ENCODE measurements at places on chromosomes 5 and 9. TPM values are rescaled to one million over a fixed set of nuclear protein-coding genes. Genes with fewer than 3 reads are reported as not detected.

DNA sequence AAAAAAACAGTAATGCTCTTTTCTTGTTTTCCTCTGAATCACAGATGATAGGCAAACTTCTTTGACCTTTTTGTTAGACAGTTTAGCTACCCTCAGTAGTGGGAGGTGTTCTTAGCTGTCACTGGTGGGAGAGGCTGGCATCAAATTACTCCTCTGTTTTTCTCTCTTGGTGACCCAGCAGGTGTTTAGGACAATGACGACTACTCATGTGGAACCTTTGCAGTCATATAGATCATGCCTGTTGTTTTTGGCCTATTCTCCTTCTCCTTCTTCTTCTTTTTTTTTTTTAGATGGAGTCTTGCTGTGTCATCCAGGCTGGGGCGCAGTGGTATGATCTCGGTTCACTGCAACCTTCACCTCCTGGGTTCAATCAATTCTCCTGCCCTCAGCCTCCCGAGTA lies 15.4 kb upstream of the NPR2 start:
- no peak for DNase-seq

Gene PCDHAC2
- total RNA-seq: 1.1 TPM

GRCh38 chr5:14097998-14098471 lies 45.1 kb upstream of the TRIO start:
- no peak for DNase-seq

GRCh38 chr5:134464988-134465815 lies 53.5 kb upstream of the CDKN2AIPNL start:
- DNase-seq: peak; percentile 83

Gene KCNN2
- not detected for total RNA-seq

- DNase-seq: no peak
Measured at GRCh38 chr9:92820964-92821363, 56.3 kb upstream of the BICD2 start.

DNA sequence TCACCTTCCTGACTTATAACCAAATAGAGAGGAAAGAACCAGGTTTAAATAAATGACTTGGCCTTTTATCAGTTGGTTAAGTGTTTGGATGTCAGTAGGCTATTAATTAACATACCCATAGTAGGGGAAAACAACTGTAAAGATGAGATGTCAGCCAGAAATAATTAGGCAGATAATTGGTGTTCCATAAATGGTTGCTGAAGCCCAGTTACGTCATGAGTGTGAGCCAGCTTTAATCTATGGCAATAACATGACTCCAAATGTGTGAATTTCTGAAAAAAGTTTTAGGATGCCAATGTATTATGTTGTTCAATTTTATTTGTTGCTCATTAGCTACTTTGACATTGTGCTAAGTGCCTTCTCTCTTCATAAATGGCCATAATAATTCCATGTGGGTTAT lies 180.5 kb downstream of the FBXL7 start:
- DNase-seq: no peak

DNA sequence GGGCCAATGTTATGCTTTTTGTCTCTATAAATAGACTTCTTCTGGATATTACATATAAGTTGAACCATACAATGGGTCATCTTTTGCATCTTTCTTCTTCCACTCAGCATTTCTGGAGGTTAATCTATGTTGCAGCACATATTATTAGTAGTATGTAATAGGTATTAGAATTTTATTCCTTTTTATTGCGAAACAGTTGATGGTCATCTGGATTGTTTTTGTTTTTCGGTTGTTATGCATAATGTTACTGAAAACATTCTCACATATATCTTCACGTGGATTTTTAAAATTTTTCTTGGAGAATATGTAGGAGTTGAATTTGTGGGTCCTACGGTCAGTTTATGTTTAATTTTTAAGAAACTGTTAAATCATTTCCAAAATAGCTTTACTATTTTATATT lies 466.8 kb downstream of the SLCO4C1 start:
- DNase-seq: no peak

GRCh38 chr5:9339206-9339818 lies 206.6 kb downstream of the SEMA5A start:
- DNase-seq: no peak

Measured in mesenteric fat pad (tissue), 1 donor.